T-cell (primary cell): ENCODE measurements at places on chromosomes 2 and 18. TPM values are rescaled to one million over a fixed set of nuclear protein-coding genes. Genes with fewer than 3 reads are reported as not detected.

DNA sequence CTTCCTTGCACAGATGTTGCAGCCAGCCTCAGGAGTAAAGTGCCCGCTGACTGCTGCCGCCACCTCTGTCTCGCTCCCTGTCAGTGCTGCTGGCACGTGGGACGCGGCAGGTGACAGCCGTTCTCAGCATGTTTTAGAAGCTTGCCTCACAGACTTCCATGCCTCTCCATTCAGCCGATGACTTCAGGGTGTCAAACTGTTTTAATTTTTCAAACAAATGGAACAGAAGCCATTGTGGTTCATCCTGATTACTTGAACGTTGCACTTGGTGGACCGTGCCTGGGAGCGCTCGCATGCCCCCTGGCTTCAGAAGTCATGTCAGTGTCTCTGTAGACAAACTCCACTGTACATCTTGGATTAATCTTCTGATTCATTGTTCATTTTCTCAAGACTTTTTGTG, 62.7 kb upstream of the EML6 start:
- H3K4me1 ChIP-seq: no peaks in the 10 kb centered on the region
- H3K4me3 ChIP-seq: no peak overlapping the region
- H3K27ac ChIP-seq: no peak overlapping the region
- H3K27me3 ChIP-seq: no peaks in the 10 kb centered on the region

CTDP1 gene
- total RNA-seq: 59.4 TPM

CD226 gene
- total RNA-seq: 74.9 TPM

GRCh38 chr2:232219496-232219870, 159.1 kb upstream of the ALPP start:
- H3K27me3 ChIP-seq: no peaks in the 10 kb centered on the region
- no peak overlapping the region for H3K27ac ChIP-seq
- peaks cover 9% of the 10 kb centered on the region for H3K4me1 ChIP-seq
- H3K36me3 ChIP-seq: no peaks in the 10 kb centered on the region
- DNase-seq: no peak

DNA sequence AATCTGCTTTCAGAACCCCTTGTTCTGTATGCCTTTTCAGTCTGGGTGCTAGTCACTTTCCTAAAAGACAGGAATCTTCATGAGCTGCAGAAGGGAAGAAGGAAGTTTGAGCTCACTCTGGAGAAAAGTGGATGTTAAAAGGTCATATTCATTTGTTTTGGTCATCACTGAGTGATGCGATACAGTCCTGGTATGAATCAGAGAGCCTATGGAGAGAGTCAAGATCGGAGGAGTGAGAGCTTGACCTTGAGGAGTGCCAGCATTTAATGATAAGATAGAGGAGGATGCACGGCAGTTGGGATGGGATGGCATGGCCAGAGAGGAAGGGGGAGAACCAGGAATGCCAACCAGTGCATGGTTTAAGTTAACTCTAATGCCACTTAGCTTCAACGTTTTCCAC, 19.6 kb downstream of the USP39 start:
- no peak for DNase-seq
- H3K4me1 ChIP-seq: peaks cover 2% of the 10 kb centered on the region
- H3K27me3 ChIP-seq: no peaks in the 10 kb centered on the region

DNA sequence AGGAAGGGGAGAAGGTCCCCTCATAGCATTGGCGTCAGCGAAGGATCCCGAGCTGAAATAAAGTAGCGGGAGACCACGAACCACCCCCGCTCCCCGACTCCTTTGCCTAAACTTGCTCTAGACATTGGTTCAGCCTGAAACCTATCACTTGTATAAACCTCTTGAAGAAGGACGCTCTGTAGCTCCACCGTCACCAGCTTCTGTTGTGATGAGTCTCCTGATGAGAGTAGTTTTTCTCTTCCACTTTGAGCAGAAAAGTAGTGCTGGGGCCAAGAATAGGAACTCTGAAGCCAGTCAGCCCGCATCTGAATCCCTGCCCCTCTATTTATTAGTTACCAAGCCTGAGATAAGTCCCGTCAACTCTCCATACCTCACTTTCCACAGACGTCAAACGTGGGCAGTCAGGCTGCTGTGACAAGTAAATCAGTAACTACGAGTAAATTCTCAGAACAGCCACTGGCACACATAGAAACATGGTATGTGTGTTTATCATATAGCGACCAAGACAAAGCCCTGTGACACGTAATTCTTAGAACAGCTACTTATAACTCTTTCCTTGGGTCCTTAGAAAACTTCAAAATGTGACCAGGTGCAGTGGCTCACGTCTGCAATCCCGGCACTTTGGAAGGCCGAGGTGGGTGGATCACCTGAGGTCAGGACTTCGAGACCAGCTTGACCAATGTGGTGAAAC, 61.7 kb downstream of the CD226 start:
- peak overlapping the region; percentile 20 for H3K27ac ChIP-seq
- H3K4me3 ChIP-seq: no peak overlapping the region
- peaks cover 7% of the 10 kb centered on the region for H3K36me3 ChIP-seq
- no peaks in the 10 kb centered on the region for H3K27me3 ChIP-seq
- DNase-seq: no peak

COA5 gene
- 24.6 TPM for total RNA-seq

GRCh38 chr2:120477198-120477597, 131.3 kb downstream of the INHBB start:
- H3K4me1 ChIP-seq: no peaks in the 10 kb centered on the region
- H3K27me3 ChIP-seq: no peaks in the 10 kb centered on the region
- DNase-seq: no peak
- H3K27ac ChIP-seq: no peak overlapping the region
- no peaks in the 10 kb centered on the region for H3K36me3 ChIP-seq
- no peak overlapping the region for H3K4me3 ChIP-seq

DNA sequence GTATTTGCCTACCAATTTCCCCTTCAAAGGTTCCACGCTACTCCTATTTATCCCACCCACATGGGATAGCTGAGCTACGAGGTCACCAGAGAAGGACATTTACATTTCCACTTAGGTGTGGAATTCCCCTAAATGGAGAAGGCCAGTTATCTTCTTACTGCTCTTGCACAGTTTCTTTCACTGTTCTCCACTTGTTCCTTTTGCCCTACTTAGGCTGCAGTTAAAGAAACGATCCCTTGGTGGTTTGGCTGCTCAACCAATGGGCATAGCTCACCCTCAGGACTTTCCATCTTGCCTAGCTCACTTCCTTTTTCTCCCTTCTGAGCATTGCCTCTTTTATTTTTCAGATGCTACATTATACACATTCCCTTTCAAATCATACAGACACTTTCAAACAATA, 11.2 kb upstream of the NABP1 start:
- H3K4me3 ChIP-seq: no peak overlapping the region
- H3K27me3 ChIP-seq: no peaks in the 10 kb centered on the region
- no peak overlapping the region for H3K27ac ChIP-seq

GRCh38 chr2:240396623-240397541, 38.6 kb upstream of the GPC1 start:
- H3K27me3 ChIP-seq: peaks cover 14% of the 10 kb centered on the region
- DNase-seq: no peak
- peaks cover 21% of the 10 kb centered on the region for H3K4me1 ChIP-seq
- no peak overlapping the region for H3K27ac ChIP-seq
- no peak overlapping the region for H3K4me3 ChIP-seq

GRCh38 chr2:69709290-69709689, 32.6 kb upstream of the ANXA4 start:
- no peaks in the 10 kb centered on the region for H3K4me1 ChIP-seq
- no peak overlapping the region for H3K4me3 ChIP-seq
- H3K27ac ChIP-seq: no peak overlapping the region
- DNase-seq: no peak

DNA sequence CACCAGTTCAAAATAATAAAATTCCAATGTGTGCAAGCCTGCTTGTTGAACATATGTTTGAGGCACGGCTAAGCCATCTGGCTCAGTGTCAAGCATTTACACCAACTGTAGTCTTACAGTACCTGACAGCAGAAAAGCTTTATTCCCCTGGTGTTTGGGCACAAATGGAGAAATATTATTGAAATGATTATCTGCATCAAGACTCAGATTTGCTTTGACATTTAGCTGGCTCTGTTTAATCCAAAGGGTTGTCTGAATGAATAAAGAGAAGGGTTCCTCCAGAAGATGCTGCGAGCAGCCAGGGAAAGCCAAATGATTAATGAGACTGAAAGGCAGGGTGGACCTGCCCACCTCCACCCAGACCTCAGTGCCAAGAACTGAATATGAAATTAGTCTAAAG, 393.2 kb upstream of the GALNT5 start:
- no peaks in the 10 kb centered on the region for H3K27me3 ChIP-seq
- H3K4me3 ChIP-seq: no peak overlapping the region
- DNase-seq: no peak
- H3K4me1 ChIP-seq: no peaks in the 10 kb centered on the region
- no peaks in the 10 kb centered on the region for H3K36me3 ChIP-seq

- no peak for DNase-seq
- no peaks in the 10 kb centered on the region for H3K4me1 ChIP-seq
- peaks cover 5% of the 10 kb centered on the region for H3K27me3 ChIP-seq
- H3K36me3 ChIP-seq: no peaks in the 10 kb centered on the region
- H3K27ac ChIP-seq: no peak overlapping the region
Observed at GRCh38 chr18:58005011-58005410, 39.0 kb upstream of the NEDD4L start.

DNA sequence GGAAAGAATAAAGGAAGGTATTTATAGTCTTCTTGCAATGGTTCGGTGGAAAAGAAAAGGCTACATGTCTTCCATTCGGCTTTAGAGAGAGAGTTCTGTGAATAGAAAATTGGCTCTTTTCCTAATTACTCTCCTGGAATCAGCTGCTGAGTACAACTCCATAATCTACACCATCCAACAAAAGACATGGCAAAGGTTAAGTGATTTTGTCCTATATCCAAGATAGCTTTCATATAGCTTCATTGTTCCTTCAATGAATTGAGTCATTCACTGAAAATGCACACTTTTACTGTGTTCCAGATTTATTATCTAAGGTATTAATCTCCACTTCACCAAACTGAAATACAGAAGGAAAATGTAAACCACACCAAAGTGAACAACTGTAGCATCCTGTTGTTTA, 514.5 kb downstream of the LRRTM4 start:
- H3K4me3 ChIP-seq: no peak overlapping the region
- H3K4me1 ChIP-seq: no peaks in the 10 kb centered on the region
- DNase-seq: no peak

GRCh38 chr18:10939822-10940221, 209.5 kb downstream of the PIEZO2 start:
- H3K4me3 ChIP-seq: no peak overlapping the region
- no peak for DNase-seq
- no peak overlapping the region for H3K27ac ChIP-seq

- no peak overlapping the region for H3K27ac ChIP-seq
- H3K4me1 ChIP-seq: no peaks in the 10 kb centered on the region
- H3K36me3 ChIP-seq: no peaks in the 10 kb centered on the region
- no peaks in the 10 kb centered on the region for H3K27me3 ChIP-seq
- DNase-seq: no peak
- H3K4me3 ChIP-seq: no peak overlapping the region
Observed at GRCh38 chr2:205698286-205699268, 16.3 kb downstream of the NRP2 start.

DNA sequence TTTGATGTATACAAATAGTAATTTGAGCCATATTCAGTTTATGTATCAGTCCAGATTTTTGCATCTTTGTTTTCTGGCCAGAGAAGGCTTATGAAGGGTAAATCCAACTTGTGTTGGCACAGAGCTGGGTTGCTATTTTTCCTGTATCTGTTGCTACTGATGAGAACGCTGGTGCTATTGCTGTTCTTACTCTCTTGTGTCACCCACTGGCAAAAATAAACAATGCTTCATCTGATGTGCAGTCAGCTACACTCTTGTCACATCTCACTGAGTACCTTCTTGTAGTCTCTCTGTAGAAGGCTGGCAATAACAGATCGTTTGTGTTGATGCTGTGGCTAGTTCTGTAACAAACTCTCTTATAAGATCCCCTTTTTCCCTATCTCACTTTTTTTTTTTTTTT, 323.4 kb downstream of the CDH19 start:
- H3K4me3 ChIP-seq: no peak overlapping the region
- H3K36me3 ChIP-seq: no peaks in the 10 kb centered on the region
- no peak for DNase-seq
- no peak overlapping the region for H3K27ac ChIP-seq

- H3K27me3 ChIP-seq: no peaks in the 10 kb centered on the region
- H3K36me3 ChIP-seq: no peaks in the 10 kb centered on the region
- H3K27ac ChIP-seq: no peak overlapping the region
- no peak overlapping the region for H3K4me3 ChIP-seq
Observed at GRCh38 chr2:10132043-10132575, 9.6 kb downstream of the RRM2 start.

MYOM1 gene
- 0.98 TPM for total RNA-seq

- DNase-seq: no peak
- H3K27ac ChIP-seq: no peak overlapping the region
- H3K27me3 ChIP-seq: no peaks in the 10 kb centered on the region
Observed at GRCh38 chr2:80591233-80591632, 286.7 kb upstream of the LRRTM1 start.

- H3K4me1 ChIP-seq: peaks cover 38% of the 10 kb centered on the region
- no peak overlapping the region for H3K27ac ChIP-seq
- peaks cover 44% of the 10 kb centered on the region for H3K36me3 ChIP-seq
- no peaks in the 10 kb centered on the region for H3K27me3 ChIP-seq
Observed at GRCh38 chr2:37641582-37642171, 29.8 kb downstream of the CDC42EP3 start.

DNA sequence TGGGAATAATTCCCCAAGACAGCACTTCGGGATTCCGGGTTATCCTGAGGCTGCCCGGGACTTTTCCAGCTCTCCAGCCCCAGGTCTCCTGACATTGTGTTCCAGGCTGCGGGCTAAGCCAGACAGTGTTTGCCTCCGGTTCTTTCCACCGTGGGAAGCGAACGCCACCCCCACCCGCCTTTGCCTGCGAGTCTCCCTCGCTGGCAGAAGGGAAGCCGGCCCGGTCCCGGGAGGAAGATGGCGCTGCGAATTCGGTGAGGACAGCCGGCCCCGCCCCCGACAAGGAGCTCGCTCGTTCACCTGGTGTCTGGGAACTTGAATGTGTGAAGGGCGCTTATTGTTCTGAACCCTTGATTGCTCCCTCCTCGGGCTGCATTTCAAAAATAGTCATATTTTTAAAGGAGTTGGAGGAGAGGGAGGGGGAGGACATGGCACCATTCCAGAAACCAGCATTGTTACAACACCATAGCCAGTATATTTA, 2.9 kb downstream of the LRATD1 start:
- H3K27me3 ChIP-seq: peaks cover 15% of the 10 kb centered on the region
- DNase-seq: no peak
- H3K36me3 ChIP-seq: no peaks in the 10 kb centered on the region
- peaks cover 3% of the 10 kb centered on the region for H3K4me1 ChIP-seq
- H3K27ac ChIP-seq: no peak overlapping the region

GRCh38 chr2:49616800-49617199, 462.5 kb upstream of the FSHR start:
- no peak for DNase-seq
- no peaks in the 10 kb centered on the region for H3K36me3 ChIP-seq
- H3K4me3 ChIP-seq: no peak overlapping the region
- H3K27ac ChIP-seq: no peak overlapping the region
- no peaks in the 10 kb centered on the region for H3K4me1 ChIP-seq
